ENCODE measurements at places on chromosomes 4 and X. TPM values are rescaled to one million over a fixed set of nuclear protein-coding genes. Genes with fewer than 3 reads are reported as not detected.

CT45A5 gene
- not detected for total RNA-seq

- H3K27ac ChIP-seq: no peak overlapping the region
- H3K36me3 ChIP-seq: peaks cover 82% of the 10 kb centered on the region
- no peaks in the 10 kb centered on the region for H3K4me1 ChIP-seq
- no peak overlapping the region for H3K4me3 ChIP-seq
- DNase-seq: no peak
These were observed 57.1 kb downstream of the ADD1 start for GRCh38 chr4:2900741-2901140.

DNA sequence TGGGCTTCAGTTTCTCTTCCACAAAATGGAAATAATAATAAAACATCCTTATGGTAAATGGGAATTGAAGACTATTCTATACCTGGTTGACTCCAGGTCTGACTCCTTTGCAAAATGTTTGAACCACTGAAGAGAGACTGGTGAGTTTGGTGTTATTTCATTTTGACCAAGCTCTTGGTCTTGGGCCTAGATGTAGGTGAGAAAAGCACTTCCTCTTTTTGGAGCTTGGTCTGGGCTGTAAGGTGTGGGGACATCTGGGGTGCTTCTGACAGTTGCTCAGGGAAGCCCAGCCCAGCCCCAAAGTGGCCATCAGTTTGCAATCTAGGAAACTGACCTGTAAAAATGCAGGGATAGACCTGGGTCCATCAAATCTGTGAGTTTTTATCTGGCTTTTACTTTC is 26.8 kb upstream of the SOD3 start:
- H3K4me3 ChIP-seq: no peak overlapping the region
- H3K27me3 ChIP-seq: no peaks in the 10 kb centered on the region
- peaks cover 31% of the 10 kb centered on the region for H3K4me1 ChIP-seq
- H3K36me3 ChIP-seq: no peaks in the 10 kb centered on the region

- no peaks in the 10 kb centered on the region for H3K4me1 ChIP-seq
- H3K27ac ChIP-seq: no peak overlapping the region
- DNase-seq: no peak
- no peak overlapping the region for H3K4me3 ChIP-seq
- no peaks in the 10 kb centered on the region for H3K27me3 ChIP-seq
These were observed 162.9 kb upstream of the USP9X start for GRCh38 chrX:40922307-40922706.

USP27X gene
- total RNA-seq: 2.9 TPM

Measured in vagina (tissue), 2 donors.